Left ventricle myocardium inferior (tissue), 1 donor: ENCODE measurements at places on chromosomes 2 and 18. TPM values are rescaled to one million over a fixed set of nuclear protein-coding genes. Genes with fewer than 3 reads are reported as not detected.

DNA sequence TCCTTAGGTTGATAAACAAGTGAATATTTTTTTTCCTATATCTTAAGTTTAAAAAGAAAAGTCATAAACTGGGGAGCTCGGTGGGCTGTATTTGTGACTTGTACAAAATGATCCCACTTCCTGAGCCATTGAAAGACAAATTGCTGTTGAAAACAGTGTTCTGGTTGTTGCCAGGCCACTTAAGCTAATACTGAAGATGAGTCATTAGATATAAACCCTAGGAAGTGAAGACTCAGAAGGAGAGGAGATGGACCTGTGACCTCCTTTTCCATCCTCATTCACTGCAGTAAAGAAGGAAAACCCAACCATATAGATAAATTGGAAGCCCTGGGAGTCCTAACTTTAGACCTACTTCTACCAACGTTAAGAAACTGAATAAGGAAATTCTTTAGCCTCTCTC is 46.2 kb upstream of the SERPINE2 start:
- no peak for DNase-seq

BOLL gene
- total RNA-seq, result not detected

GRCh38 chr2:64675860-64676259 is 22.1 kb upstream of the SERTAD2 start:
- DNase-seq, result no peak

ALK gene
- total RNA-seq, result 0.14 TPM

- no peak for DNase-seq
Measured at GRCh38 chr2:40043191-40043590, 264.1 kb upstream of the THUMPD2 start.

DNA sequence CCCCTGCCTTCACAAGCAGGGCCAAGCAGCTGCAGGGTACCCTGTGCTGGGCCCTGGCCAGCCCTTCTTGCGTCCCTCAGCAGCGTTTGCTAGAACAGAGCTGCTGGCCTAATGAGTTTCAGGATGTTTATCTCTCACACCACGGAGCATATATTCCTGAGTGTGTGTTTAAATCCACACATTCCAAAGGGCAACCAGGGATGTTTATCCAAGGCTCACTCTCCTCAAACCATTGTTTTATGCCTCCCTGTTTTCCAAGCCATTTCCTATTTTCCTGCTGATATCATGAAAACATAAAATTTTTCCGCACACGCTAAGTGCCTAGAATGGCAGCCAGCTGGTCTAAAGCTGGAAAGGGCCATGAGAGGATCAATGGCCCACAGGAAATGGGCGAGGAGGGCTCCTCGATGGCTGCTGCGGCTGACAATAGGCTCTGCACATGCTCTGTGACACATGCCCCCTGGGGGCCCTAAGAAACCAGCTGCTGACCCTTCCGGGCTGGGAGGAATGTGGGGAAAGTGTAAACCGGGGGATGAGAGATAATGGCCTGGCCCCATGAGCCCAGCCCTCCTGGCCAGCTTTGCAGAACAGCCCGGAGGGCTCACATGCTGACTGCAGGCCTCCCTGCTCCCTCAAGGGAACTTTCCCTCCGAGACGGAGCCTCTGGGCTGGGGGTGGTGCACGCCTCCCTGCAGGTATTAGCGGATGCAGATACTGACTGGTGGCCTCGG is 194.0 kb downstream of the NDUFA10 start:
- DNase-seq, result peak; percentile 16

DNA sequence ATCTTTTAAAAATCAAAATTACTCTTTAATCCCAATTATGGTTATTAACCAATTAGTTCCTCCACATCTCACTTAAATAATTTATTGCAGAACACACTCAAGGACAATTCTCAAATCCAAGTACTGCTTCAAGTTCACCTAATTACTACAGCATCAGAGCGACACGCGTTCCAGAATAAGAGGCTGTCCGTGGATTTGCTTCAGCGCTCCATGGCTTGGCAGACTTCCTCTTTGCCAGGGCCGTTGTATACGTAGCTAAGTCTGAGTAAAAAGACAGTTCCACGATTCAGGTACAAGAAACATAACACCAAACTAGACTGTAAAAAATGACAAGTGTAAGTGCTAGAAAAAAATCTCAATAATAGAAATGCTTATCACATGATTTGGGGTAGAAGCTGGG is 153.2 kb upstream of the MYT1L start:
- no peak for DNase-seq

- no peak for DNase-seq
Measured at GRCh38 chr18:23887493-23887892, 127.1 kb upstream of the TTC39C start.

PJVK gene
- total RNA-seq, result 0.91 TPM

IL1RL1 gene
- 1.1 TPM for total RNA-seq

GRCh38 chr2:119085613-119086012 is 72.9 kb downstream of the C1QL2 start:
- no peak for DNase-seq

CRYBA2 gene
- total RNA-seq, result not detected

GRCh38 chr2:192157776-192158175 is 37.0 kb downstream of the TMEFF2 start:
- no peak for DNase-seq

GRCh38 chr2:231228223-231228622 is 29.8 kb downstream of the ARMC9 start:
- DNase-seq, result no peak

GRCh38 chr2:207067473-207067872 is 98.3 kb downstream of the KLF7 start:
- no peak for DNase-seq

NPAS2 gene
- 51.0 TPM for total RNA-seq

DNA sequence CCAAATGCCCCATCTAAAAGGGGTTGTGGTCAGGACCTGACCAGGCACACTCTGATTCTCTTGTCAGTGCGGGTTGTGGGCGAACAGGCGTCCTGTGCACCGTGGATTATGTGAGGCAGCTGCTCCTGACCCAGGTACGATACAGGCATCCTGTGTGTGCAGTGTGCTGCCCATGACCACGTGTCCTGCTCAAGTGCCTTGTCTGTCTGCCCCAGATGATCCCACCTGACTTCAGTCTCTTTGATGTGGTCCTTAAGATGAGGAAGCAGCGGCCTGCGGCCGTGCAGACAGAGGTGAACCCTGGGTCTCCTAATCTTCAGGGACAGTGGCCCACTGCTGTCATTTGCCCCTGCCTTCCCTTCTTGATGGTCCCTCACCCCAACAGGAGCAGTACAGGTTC is 14.6 kb downstream of the PTPN18 start:
- DNase-seq, result no peak

- DNase-seq, result no peak
Measured at GRCh38 chr2:55883829-55884228, 39.8 kb downstream of the EFEMP1 start.

DNA sequence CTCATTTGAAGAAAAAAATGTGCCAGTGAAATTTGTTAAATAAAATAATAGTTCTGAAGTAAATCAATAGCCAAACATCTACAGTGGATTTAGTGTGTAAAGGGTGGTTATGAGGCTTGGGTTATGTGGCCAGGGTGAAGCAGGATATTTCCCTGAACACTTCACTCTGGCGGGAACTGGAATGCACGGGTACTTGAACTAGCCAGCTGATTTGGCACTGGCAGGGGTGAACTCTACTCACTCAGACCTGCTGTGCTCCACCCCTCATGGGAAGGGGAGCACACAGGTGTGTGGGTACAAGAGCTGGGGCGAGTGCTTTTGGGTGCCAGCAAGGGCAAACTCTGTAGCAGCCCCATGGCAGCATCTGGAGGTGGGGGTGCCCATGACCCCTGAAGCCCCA is 278.2 kb downstream of the CALCRL start:
- DNase-seq, result no peak

ABCB6 gene
- 21.5 TPM for total RNA-seq

FHL2 gene
- total RNA-seq, result 2,742 TPM

STEAP3 gene
- 7.1 TPM for total RNA-seq

TNP1 gene
- not detected for total RNA-seq

GRCh38 chr2:27461118-27461517 is 18.9 kb downstream of the KRTCAP3 start:
- peak; percentile 29 for DNase-seq

ANKRD30BL gene
- not detected for total RNA-seq

DNA sequence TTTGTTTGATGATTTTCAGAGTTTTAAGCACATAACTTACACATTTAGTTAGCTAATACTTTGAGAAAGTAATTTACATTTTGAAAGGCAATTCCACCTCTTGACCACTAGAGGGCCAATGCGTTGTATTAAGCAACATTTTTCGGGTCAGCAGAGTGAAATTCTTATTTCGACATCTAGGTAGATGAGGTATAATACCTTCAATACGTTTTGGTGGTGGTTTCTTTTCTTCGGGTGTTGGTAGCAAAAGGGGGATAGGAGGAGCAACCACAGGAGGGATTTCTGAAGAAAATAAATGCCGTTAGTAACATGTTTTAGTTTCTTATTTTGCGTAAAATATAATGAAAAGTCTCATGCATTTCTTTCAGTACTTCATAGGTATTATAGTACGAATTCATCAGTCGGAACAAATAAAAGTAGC is 106.3 kb downstream of the TTN start:
- DNase-seq, result no peak

DNA sequence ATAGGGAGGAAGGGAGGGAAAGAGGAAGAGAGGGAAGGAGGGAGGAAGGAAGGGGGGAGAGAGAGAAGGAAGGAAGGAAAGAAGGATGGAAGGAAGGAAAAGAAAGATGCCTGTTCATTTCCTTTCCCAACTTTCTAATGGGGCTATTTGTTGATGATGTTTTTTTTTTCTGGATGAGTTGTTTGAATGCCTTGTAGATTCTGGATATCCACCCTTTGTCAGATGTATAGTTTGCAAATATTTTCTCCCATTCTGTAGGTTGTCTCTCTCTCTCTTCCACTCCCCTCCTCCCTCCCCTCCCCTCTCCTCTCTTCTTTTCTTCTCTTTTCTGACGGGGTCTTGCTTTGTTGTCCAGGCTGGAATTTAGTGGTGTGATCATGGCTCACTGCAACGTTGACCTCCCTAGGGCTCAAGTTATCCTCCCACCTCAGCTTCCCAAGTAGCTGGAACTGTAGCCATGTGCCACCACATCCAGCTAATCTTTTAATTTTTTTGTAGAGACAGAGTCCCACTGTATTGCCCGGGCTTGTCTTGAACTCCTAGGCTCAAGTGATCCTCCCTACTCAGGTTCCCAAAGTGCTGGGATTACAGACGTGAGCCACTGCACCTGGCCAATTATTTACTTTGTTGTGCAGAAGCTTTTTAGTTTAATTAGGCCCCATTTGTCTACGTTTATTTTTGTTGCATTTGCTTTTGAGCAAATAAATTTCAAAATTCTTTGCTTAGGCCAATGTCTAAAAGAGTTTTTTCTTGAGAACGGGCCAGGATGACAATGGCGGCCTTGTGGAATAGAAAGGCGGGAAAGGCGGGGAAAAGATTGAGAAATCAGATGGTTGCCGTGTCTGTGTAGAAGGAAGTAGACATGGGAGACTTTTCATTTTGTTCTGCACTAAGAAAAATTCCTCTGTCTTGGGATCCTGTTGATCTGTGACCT is 57.3 kb upstream of the FAM117B start:
- DNase-seq, result no peak

DNA sequence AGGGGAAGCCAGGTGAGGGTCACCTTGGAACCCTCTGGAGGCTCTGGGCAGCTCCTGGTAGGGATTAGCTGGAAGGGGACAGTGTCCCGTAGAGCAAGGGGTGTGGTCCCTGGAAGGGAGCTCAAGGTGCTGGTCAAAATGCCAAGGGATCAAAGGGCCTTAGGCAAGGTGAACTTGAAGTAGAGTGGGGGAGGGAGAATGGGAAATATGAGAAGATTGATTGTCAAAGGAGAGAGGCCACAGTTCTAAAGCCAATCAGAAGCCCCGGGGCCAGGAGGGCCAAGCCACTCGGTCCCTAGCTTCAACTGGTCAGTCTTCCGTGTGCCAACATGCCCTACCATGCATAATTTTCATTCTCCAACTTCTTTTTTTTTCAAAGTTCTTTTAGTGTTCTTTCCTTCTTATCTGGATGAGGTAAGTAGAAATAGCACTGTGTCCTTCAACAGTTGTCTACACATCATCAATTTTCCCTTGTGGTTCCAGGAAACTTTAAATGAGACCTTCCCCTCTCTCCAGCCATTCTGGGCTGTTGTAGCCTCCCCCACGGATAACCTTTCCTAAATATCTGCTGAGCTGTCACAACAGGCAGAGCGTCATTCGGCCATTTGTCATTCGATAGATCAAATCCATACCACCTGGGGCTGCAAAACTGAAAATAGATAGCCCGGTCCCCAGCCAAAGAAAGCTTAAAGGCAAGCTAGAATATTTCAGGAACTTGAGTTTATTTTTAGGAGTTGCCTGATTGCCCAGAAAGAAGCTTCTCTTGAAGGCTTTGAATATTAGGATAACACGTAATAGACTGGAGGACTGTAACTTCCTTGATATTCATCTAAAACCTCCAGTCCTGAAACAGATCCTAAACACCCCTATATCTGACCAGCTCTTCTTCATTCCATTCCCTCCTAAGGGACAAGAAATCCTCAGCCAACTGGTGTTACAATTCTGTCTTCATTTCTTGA is 83.3 kb downstream of the ALPK2 start:
- no peak for DNase-seq

DNA sequence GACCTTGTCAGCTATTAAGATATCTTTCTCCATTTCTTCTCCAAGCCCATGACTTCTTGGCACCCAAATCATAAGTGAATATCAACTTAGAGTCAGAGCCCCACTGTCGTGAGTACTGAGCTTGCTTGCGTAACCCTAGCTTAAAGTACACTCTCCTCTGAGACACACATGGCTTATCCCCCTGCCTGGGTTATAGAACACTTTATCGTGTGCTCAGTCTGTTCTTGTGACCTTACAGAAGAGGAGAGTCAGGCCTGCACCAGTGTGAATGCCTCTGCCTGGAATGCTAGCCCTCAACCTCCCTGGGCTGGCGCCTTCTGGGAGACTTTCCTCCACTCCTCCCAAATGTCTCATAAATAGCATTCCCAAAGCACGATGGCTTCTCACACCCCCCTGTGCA is 79.3 kb downstream of the CEP192 start:
- peak; percentile 25 for DNase-seq

DNA sequence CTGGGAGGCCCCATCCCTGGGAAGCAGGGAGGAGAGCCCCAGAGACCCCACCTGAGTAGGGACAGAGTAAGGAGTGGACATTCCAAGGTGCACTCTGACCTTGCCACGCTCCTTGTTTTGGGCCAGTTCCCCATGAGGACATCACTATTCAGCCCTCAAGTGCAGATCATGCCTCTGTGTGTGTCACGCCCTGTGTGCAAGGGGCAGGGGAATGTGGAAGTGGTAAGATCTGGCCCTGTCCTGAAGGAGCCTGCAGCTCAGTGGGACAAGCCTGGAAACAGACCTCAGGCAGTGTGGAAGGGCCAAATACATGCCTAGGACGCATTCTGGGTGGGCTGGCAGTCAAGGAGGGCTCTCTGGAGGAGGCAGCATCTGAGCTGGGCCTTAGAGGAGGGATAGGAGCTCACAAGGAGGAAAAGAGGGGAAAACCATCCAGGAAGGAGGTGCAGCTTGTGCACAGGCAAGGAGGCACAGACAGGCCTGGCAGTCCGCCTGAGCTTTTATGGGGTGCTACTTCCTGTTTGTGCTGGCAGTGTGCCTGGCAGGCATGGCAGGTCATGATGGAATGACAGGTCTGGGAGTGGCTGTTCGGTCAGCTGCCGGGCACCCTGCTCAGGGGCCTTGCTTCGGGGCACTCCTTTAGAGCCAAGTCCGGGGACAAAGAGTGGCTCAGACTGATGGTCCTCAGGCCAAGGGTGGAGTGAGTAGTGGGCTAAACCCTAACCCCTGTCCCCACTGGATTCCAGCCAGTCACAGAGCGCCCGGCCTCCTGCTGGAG is 3.3 kb downstream of the KLHL30 start:
- DNase-seq, result peak; percentile 36

L3MBTL4 gene
- 3.5 TPM for total RNA-seq

ARHGAP15 gene
- 7.0 TPM for total RNA-seq

GRCh38 chr2:211373203-211373602 is 816.8 kb downstream of the CPS1 start:
- no peak for DNase-seq

VWA3B gene
- 0.52 TPM for total RNA-seq

SP9 gene
- total RNA-seq, result not detected

MC2R gene
- not detected for total RNA-seq
